CD4-positive, alpha-beta memory T cell (primary cell): ENCODE measurements at places on chromosomes 5 and 9. TPM values are rescaled to one million over a fixed set of nuclear protein-coding genes. Genes with fewer than 3 reads are reported as not detected.

The PPWD1 gene
- total RNA-seq = 102 TPM

The PCDH12 gene
- total RNA-seq = not detected

DNA sequence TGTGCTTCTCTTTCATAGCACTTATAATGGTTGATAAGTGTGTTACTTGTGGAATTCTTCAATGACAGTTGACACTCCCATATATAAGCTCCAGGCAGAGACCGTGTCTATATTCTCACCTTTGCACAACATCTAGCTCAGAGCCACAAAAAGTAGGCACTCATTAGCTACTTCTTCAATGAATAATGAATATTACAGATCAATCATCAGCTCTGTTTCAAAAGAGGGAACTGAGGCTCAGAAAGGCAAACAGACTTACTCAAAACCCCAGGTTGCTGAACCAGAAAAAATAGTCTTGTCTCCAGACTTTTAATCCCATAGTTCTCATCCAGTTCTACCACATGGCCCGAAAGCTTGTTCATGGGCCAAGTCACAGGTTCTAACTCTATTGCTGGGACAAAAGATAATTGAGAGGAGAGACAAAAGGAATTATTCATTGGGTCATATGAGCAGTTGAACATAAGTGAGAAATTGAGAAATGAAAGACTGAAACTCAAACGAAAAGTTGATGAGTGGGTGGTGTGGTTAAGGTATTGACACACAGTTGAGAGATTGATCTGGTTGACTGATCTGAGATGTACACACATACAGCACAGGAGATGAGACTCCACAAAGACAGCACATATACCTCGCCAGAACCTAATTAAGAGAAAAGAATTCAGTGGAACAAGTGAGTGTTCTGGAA lies 381.6 kb downstream of the EFNA5 start:
- no peaks in the 10 kb centered on the region for H3K4me1 ChIP-seq
- DNase-seq = no peak
- no peaks in the 10 kb centered on the region for H3K36me3 ChIP-seq
- H3K4me3 ChIP-seq = no peak overlapping the region
- H3K27me3 ChIP-seq = no peaks in the 10 kb centered on the region
- no peak overlapping the region for H3K27ac ChIP-seq

The PLAC8L1 gene
- total RNA-seq = 0.58 TPM

The ST8SIA4 gene
- 27.7 TPM for total RNA-seq

The PDCD1LG2 gene
- 1.1 TPM for total RNA-seq

The SAXO1 gene
- total RNA-seq = 0.29 TPM

DNA sequence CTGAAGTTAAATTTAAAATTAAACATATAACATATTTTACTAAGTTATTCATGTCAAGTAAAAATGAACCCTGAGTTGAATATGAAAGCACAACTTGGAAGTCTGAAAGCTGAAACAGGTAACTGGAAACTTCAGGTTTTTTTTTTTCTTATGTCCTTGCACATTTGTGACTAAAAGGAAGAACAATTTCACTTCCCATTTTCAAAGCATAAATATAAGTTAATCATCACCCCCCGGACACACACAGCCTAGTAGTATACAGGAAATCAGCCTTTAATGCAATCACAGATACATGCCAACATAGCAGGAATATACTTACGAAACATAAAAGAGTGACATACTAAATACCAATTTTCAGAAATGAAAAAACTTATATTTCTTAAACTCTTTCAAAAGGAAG lies 225.9 kb downstream of the RFX3 start:
- no peak for DNase-seq
- no peaks in the 10 kb centered on the region for H3K4me1 ChIP-seq
- no peak overlapping the region for H3K27ac ChIP-seq
- H3K4me3 ChIP-seq = no peak overlapping the region

DNA sequence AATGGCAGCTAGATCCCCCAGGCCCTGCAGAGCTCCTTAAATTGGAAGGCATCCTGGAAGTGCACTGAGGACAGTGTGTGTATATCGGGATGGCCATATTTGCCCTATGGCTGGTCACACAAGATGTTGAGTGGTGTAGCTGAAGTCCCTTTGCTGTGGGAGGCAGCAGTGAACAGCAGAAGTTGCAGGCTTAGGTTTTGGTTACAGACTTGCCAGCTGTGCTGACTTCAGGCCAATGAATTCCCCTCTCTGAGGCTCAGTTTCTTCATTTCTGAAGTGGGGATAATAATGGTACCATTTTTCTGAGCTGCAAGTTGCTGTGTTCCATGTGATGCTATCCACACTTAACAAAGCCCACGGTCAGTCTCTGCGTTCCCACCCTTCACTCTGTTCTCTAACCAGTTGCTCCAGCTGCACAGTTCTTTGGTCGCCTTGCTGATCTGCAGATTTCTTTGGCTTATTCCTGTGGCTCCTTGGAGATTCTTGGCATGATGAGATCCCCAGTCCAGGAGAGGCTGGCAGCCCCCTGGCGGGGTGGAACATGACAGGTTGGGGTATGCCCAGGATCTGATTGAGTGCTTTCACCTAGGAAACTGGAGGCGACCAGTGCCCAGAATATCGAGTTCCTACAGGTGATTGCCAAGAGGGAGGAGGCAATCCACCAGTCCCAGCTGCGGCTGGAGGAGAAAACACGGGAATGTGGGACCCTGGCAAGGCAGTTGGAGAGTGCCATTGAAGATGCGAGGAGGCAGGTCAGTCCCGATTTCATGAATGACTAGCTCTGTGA lies 6.5 kb upstream of the GLE1 start:
- H3K27me3 ChIP-seq = no peaks in the 10 kb centered on the region
- H3K36me3 ChIP-seq = peaks cover 42% of the 10 kb centered on the region
- H3K4me3 ChIP-seq = no peak overlapping the region
- H3K27ac ChIP-seq = no peak overlapping the region

The CAAP1 gene
- total RNA-seq = 21.5 TPM
